ENCODE measurements at places on chromosomes 7 and 10. TPM values are rescaled to one million over a fixed set of nuclear protein-coding genes. Genes with fewer than 3 reads are reported as not detected.

Gene AKR1C3
- 21.1 TPM for total RNA-seq

Gene SLC29A4
- 1.6 TPM for total RNA-seq

Gene PDCD11
- 12.6 TPM for total RNA-seq

Gene PSD
- total RNA-seq: 1.6 TPM

DNA sequence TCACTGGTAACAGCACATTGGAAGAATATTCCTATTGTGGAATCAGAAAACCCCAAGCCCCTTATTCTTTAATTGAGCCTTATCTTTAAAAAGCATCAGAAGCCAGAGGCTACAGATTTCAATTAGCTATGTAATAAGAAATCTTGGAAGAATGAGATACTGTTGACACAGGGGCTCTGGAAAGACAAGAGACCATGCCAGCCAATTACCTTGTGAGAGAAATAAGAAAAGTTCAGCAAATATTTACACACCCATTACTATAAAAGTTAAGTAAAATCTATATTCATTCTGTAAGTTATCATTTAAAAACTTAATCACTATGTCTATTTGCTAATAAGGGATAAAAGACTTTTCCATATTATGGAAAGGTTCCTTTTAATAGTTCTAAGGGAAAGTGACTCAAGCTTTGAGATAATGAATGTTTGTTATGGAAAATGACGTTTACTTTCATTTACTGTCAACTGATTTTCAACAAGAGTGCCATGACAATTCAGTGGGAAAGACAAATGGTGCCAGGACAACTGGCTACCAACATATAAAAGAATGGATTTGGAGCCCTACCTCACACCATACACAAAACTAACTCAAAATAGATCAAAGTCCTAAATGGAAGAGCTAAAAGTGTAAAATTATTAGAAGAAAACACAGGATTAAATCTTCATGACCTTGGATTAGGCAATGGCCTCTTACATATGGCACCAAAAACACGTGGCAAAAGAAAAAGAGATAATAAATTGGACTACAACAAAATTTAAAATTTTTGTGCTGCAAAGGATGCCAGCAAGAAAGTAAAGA is 28.3 kb downstream of the ZFAND2A start:
- DNase-seq: no peak

DNA sequence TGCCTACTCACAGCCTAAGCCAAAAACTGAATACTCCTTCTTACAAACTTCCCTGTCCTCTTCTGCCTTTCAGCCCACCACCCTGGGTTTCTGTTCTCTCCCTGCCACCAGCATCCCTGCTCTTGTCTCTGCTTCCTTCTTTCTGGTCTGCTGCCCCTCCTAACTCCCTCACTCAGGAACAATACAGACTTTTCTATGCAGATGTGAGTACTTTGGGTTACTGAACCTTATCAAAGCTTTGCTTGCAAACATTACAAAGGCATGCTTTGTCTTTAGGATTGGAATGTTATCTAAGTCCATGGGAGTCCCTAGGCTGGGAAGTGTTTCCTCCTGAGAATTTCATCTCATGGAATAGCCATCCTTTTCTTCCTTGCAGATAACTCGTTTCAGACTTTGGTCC is 28.9 kb downstream of the CNNM1 start:
- no peak for DNase-seq

GRCh38 chr7:154804449-154804848 is 198.5 kb downstream of the PAXIP1 start:
- DNase-seq: no peak

GRCh38 chr7:27210441-27211083 is 10.7 kb upstream of the HOXA13 start:
- no peak for DNase-seq

Measured in heart left ventricle (tissue), 16 donors.